ENCODE measurements at places on chromosomes 3 and 15. TPM values are rescaled to one million over a fixed set of nuclear protein-coding genes. Genes with fewer than 3 reads are reported as not detected.

Gene CA12
- total RNA-seq, result not detected

Gene ZNF620
- total RNA-seq, result 7.2 TPM

Gene CELF6
- total RNA-seq, result 1.7 TPM

Gene ACTC1
- not detected for total RNA-seq

Gene FBXW12
- not detected for total RNA-seq

Gene PLCH1
- total RNA-seq, result 5.1 TPM

Gene STARD9
- total RNA-seq, result 14.0 TPM

Gene ST6GAL1
- total RNA-seq, result 142 TPM

Gene CISH
- total RNA-seq, result 365 TPM

Gene NANOGP8
- total RNA-seq, result not detected

Gene SOX14
- not detected for total RNA-seq

Gene ARHGAP11A
- 96.4 TPM for total RNA-seq

Gene AGTR1
- total RNA-seq, result not detected

Gene RBMS3
- 0.58 TPM for total RNA-seq

Gene ASTE1
- total RNA-seq, result 16.8 TPM

All from activated naive CD8-positive, alpha-beta T cell treated with anti-CD3 and anti-CD28 coated beads, Interleukin-2, amount 10 ng/mL, durations not matched to agents 7 days and 5 days (primary cell).